ENCODE measurements at places on chromosomes 4 and X.

GRCh38 chr4:23814587-23814986 is 75.3 kb downstream of the PPARGC1A start:
- DNase-seq: no peak

- DNase-seq: peak; percentile 13
These were observed 961 bp upstream of the NOCT start for GRCh38 chr4:139014371-139015268.

GRCh38 chrX:119062750-119063374 is 9.9 kb upstream of the CT47C1 start:
- DNase-seq: no peak

DNA sequence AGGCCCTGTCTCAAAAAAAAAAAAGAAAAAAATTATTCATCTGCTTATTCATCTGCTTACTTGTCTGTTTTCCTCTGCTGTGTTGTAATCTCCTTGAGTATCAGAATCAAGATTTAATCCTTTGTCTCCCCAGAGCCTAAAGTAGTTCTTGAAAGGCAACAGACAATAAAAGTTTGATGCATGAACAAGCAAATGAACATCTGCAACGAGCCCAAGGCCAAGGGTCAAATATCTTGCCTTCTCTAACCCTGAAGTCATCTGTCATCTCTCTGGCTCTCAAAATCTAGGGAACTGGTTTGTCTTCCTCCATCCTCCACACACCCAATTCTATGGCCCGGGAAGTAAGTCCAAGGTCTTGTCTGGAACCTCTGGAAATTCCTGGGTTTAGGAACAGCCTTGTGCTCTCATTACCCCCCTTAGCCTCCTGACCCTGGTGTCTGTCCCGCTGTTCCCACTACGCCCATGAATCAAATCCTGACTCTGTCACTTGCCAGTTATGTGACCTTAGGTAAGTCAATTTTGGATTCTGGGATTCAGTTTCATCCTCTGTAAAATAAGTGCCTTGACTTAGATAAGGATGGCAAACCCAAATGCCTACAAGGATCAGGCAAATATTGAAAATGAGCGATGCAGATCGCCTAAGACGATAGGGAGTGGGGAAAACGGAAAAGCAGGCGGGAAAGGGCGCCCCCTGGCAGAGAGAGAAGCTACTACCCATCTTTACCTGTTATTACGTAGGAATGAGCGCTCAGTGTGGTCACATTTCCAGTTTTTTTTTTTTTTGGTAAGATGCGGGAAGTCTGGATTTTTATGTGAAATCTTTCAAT is 102.7 kb upstream of the DHX15 start:
- peak; percentile 1 for DNase-seq

DNA sequence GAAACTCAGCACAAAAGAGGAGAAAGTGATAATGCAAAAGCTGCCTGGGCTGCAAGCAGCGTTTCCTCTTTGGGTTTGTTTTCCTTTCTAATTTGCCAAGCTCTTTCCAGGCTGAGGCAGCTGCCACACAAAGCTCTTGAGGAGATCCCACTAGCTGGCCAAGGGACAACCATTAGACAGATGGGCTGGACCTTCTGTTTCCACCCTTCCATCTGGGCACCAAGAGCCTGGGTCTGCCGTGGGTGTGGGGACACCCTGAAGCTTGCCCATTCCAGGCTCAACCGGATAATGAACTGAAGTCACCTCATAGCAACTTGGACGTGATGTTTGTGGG is 194.6 kb upstream of the C1QTNF7 start:
- DNase-seq: peak; percentile 8

- DNase-seq: no peak
These were observed 330.1 kb downstream of the PAPSS1 start for GRCh38 chr4:107389965-107390364.

DNA sequence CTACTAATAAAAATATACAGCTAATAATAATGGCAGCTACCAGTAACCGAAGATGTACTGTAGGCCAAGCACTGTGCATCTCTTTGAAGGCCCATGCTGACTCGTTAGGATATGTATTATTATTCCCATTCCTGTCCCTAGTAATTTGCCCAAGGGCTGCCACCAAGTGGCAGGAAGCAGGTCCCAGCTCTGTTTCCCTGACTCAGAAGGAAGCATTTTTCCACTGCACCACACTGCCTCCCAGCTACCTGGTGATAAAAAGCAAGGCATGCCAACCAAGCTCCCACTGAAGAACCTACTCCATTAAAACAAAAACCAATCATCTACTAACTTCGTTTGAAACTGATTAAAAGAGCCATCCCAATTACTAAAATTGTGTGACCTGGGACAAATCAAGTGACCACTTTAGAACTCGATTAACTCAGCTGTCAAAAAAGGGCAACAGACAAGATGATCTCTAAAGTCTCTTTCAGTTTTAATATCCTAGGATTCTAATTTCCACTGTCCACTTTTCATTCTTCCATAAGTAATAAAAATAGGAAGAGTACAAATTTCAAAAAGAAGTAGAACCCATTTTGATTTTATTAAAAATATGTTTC is 24.3 kb upstream of the PGM2 start:
- DNase-seq: peak; percentile 57

- no peak for DNase-seq
These were observed 18.8 kb upstream of the CHRNA9 start for GRCh38 chr4:40316333-40316781.

GRCh38 chrX:9940421-9940820 is 26.7 kb upstream of the CLDN34 start:
- DNase-seq: no peak

GRCh38 chr4:110055158-110055768 is 142.6 kb downstream of the EGF start:
- DNase-seq: no peak

- no peak for DNase-seq
These were observed 81.6 kb downstream of the NSUN7 start for GRCh38 chr4:40831146-40831907.

DNA sequence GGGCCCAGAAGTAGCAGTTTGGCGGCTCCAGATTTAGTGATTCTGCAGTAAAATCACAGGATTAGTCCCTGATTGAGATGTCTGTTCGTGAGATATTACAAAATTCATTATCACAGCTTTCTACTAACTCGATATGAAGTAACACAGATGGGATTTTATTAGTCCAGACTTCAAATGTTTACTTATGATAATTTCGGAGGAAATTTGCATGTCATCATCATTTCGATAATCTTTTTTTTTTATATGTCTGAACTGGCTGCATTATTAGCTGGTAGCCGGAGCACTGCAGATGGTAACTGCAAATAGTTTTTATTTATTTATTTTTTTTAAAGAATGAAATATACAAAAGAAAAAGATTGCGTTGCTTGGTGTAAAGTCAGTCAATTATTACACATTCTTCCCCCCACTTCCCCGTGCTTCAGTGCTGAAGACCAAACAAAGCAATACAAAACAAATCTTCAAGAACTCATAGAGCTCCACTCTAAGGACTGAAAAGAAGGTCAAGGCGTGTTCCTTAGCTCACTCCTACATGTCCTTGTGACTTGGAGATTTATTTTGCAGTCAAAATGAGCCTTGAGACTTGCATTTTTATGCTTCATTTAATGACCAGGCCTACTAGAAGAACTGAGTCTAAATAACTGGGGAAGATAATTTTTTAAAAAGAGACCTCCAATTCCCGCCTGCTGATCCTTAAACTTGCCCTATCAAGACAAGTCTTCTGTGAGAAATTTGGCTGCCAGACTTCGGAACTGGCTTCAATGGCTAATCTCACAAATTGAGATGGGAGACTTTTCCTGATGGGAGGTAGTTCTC is 11.7 kb upstream of the PITX2 start:
- no peak for DNase-seq

DNA sequence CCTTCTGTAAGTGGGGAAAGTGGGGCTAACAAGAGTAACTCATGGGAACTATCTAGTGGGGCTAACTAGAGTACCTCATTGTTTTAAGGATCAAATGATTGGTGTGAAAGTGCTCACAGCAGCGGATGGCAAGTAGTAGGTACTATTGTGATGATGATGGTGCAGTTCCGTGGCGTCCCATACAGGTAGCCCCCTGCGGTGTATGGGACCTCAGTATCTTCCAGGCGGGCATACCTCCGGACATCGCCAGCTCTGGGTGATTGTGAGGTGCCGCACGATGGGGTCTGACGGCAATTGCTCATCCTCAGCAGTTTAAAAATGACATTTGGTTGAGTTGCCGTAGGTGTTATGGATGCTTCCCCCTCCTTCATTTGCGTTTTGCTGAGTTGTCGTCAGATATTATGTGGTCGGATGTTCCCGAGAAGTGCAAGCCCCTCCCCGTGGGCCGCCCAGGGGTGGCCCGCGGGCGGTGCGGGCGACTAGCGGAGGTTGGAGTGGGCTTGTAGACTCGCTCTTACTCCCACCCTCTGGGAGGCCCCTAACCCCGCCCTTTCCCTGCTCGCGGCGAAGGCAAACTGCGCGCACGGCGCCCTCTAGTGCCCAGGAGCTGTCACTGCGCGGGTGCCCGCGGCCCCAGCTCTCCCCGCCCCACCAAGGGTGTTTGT is 18.3 kb upstream of the GPR101 start:
- peak; percentile 7 for DNase-seq

- no peak for DNase-seq
These were observed 134.7 kb downstream of the PDE5A start for GRCh38 chr4:119493886-119494285.

- no peak for DNase-seq
These were observed 12.0 kb upstream of the SLC2A9 start for GRCh38 chr4:10033191-10033881.

GRCh38 chr4:70725633-70726032 is 3.9 kb downstream of the RUFY3 start:
- no peak for DNase-seq

- no peak for DNase-seq
These were observed 164.8 kb downstream of the CHM start for GRCh38 chrX:85882601-85883000.

- no peak for DNase-seq
These were observed 79.1 kb upstream of the INPP4B start for GRCh38 chr4:142925161-142925560.

DNA sequence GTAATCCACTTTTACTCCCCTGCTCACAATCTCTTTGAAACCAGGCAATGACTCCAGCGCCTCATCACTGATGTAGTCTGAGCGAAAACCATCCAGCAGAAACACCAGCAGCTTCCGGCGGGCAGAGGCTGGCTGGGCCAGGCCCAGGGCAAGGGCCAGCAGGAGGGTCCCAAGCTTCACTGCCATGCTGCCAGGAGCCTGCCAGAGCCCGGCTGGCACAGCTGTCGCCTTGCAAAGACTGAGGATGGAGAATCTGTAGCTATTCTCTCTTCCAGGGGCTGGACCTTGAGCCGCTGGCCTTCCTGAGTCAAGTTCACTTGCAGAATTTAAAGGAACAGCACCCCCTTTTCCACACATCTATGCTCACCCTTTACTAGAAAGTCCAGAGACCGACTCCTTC is at the start of gene ENPP6:
TSS of gene ENPP6 (minus strand) at position 240 of the 400 bp plus-strand sequence. CDS start at position 186, 54 bp downstream.
- no peak for DNase-seq

GRCh38 chrX:115960440-115961084 is 210.0 kb upstream of the AGTR2 start:
- DNase-seq: peak; percentile 74

DNA sequence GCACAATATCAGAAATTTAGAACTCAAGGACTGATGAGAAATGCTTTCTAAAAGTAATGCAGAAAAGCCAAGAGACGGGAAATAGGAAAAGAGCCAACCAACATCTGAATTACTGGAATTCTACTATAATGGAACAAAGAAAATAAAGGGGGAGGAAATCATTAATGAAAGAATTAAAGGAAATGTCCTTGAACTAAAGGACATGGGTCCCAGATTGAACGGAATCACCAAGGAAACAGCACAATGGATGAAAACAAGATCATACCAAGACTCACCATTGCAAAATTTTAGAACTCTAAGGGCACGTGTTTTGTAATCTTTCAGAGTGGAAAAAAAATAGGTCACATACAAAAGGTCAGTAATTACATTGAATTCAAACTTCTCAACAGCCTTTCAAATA is 35.9 kb downstream of the HPGDS start:
- no peak for DNase-seq

- peak; percentile 12 for DNase-seq
These were observed 136.0 kb upstream of the STX18 start for GRCh38 chr4:4677556-4678522.

- DNase-seq: peak; percentile 34
These were observed 46.1 kb downstream of the TMEM150C start for GRCh38 chr4:82515705-82516104.

- no peak for DNase-seq
These were observed 22.4 kb downstream of the PRRG1 start for GRCh38 chrX:37371578-37371991.

DNA sequence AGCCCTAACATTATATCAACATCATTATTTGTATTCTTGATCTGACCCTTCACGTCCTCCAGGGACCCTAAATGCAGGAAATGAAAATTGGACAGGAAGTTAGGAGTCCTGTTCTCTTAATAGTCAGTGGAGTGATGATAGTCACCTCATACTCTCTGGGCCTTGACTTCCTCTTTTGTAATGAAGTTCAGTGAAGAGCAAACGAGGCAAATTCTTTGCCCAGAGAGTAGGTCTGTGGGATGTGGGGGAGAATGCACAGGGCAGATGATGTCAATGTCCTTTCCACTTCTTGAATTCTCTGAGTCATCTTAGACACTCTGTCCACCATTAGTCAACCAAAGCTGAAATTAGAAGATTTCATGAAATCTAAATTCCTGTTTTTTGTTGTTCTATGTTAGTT is 17.1 kb upstream of the GPRIN3 start:
- DNase-seq: no peak

DNA sequence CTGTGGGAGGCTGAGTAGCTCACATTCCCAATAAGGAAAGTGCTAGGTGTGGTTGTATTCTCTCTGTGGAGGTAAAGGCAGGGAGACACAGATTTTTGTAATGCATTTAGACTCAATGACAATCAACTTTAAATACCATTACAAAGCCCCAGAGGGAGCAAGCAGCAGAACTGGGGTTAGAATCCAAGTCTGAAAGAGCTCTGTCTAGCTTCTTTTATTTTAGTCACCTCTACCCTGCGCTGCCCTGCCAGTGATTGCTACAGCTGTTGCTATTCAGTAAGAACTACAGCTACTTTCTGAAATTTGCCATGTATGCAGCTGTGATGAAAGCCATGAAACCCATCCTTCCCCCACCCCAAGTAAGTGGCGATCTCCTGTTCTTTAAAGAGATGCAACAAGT is 22.5 kb downstream of the SLC39A8 start:
- no peak for DNase-seq

DNA sequence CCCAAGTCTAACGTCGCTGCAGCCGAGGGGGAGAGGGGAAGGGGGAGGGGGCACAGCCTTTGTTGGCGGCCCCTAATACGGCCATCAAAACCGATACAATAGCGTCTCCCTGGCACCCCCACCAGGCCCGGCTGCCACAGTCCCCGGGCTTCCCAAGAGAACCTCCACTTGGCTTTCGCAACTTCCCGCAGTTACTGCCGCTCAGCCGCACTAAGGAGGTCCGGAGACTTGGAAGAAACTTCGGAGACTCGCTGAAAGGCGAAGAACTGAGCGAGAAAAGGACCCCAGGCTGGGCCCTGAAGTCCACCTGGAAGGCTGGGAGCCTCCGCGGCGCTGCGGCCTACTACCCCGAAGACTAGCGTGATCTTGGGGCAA is 2.8 kb downstream of the NKX6-1 start:
- DNase-seq: no peak

DNA sequence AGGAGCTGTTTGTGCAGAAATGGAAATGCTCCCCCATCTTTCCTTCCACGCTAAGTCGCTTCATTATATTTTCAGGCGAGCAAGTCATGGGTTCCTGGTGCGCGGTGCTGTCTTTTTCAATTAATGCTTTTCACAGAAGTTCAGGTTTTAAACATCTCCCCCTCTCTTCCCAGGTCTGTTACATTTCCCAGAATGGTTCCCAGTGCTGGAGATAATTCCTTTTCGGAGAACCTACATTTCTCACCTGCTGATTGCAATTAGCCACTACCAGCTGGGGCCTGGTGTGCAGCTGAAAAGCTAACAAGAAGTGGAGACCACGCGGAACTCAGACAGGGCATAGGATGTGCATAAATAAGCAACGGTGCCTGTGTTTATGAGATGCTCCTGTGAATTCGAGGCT is 217.8 kb downstream of the MID1IP1 start:
- no peak for DNase-seq
